Adrenal gland (tissue), 19 donors: ENCODE measurements at places on chromosomes 2 and 18. TPM values are rescaled to one million over a fixed set of nuclear protein-coding genes. Genes with fewer than 3 reads are reported as not detected.

DNA sequence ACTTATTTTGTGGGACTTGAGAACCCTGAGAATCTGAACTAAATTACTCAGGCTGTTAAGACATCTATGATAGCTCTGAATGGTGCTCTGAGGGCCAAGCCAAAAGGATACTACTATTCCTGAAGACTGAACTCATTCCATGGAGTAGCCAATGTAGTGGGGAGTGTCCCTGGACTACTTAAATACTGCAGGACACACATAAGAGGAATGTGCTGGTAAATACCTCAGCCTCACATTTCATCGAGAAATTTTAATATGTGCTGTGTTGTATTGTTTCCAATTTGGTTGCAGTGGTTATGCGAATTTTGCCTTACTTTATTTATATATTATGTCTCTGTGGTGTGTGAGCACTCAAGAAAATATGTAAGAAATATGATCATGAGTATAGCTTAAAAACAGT is 264.4 kb upstream of the FIGN start:
- DNase-seq: no peak

GRCh38 chr2:106899786-106900530 is 14.0 kb upstream of the ST6GAL2 start:
- DNase-seq: no peak

Gene CTLA4
- total RNA-seq: not detected

DNA sequence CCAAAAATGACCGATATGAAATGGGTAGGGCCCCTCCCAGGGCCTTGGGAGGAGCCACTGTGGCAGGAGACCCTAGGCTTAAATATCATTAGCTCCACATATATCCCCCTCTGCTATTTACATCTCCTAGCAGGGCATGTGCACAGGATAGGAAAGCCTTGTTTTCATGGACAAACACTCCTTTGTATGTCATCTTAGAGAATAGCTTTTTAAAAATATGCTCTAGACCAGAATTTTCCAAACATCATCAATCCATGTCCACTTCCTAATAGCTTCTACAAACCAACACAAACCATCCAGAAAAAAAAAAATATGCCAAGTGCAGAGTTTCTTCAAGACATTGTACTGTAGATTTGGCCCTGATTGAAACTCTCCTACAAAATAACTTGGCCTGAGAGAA is 10.8 kb downstream of the DAPL1 start:
- no peak for DNase-seq

GRCh38 chr2:158619496-158619895 is 162.7 kb downstream of the PKP4 start:
- no peak for DNase-seq

DNA sequence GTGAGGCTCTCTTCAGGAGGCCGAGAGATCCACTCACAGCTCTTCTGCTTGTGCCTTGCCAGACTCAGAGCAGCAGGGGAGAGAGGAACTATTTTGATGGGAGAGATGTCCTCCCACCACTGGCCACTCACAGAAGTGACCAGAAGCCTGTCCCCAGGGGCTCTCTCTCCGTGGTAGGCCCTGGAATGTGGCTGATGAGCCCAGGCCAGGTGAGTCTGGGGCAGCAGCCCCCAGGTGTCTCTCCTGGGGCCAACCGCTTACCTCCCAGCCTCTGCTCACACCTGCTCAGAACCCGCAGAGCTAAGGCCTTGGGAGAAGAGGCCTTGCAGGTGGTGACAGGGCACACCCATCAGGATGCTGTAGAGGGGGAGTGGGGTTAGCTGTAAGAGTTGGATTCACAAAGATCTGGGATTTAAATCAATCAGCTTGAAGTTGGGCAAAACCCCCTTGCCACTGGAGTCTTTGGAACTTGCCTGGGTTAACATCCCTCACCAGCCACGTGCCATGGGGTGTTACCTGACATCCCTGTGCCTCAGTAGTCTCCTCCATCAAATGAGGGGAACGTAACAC is 29.1 kb upstream of the ASB18 start:
- no peak for DNase-seq

DNA sequence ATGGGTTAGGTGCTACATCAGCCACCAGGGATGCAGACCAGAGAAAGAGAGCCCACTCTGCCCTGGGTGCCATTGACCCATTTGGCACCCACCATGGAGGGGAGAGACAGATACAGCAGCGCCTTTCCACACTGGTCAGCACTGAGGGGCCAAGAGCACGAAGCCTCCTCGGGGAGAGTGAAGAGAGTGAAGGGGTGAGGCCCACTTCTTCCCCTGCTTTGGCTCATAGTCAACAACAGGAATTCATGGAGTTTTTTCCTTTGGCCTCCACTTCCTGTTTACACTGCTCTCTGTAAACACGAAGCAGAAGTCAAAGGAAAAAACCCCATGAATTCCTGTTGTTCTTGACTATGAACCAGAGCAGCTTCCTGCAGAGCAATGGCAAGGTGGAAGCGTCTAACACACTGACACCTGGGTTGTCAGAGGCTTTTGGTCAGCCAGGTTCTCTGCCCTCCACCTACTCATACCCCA is 80.0 kb downstream of the CCDC93 start:
- DNase-seq: no peak

Gene HDAC4
- 88.9 TPM for total RNA-seq

Gene CD207
- total RNA-seq: not detected

Gene SEPTIN10
- 47.3 TPM for total RNA-seq

GRCh38 chr2:72731116-72731515 is 94.7 kb downstream of the EXOC6B start:
- DNase-seq: no peak

- no peak for DNase-seq
Observed at GRCh38 chr2:84492571-84492970, 23.7 kb upstream of the DNAH6 start.

Gene ACKR3
- 1.1 TPM for total RNA-seq

Gene APCDD1
- 7.1 TPM for total RNA-seq

DNA sequence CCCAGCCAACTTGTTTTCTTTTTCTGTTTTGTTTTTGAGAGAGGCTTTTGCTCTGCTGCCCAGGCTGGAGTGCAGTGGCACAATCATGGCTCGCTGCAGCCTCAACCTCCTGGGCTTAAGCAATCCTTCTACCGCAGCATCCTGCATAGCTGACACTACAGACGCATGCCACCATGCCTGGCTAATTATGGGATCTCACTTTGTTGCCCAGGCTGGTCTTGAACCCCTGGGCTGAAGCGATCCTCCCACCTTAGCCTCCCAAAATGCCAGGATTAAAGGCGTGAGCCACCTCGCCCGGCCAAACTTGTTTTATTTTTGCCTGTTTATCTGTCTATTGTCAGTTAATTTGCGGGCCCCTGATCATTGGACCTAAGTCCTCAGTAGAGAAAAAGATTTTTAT is 61.6 kb upstream of the MSH6 start:
- no peak for DNase-seq

Gene RND3
- total RNA-seq: 25.3 TPM

Gene NOSTRIN
- 58.7 TPM for total RNA-seq

- no peak for DNase-seq
Observed at GRCh38 chr18:38444971-38445803, 879.6 kb upstream of the CELF4 start.

DNA sequence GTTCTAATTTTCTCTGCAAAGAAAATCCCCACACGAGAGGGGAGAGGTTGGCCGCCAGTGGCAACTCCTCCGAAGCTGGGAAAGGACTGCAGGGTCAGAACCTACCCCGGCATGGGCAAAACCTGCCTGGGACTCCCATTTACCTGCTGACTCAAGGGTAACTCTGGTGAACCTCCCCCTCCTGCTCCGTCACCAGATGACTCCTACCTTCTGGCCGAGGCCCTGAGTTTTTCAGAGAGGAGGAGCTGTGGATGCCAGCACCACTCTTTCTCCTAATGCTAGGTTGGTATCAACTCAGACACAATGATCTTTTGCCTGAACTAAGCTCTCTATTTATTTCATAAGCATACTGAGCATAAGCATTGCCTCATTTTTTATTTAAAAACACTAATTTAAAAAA is 96.6 kb downstream of the ALPK2 start:
- no peak for DNase-seq

Gene GNLY
- total RNA-seq: 0.60 TPM

GRCh38 chr18:27363872-27364271 is 178.8 kb upstream of the CHST9 start:
- no peak for DNase-seq

Gene GALR1
- 1.1 TPM for total RNA-seq

- peak; percentile 45 for DNase-seq
Observed at GRCh38 chr18:22164337-22165048, 4.9 kb upstream of the GATA6 start.

- no peak for DNase-seq
Observed at GRCh38 chr2:128500138-128500800, 181.6 kb upstream of the HS6ST1 start.

Gene ALLC
- total RNA-seq: not detected
